Omental fat pad (tissue), 4 donors: ENCODE measurements at places on chromosomes 6 and 20. TPM values are rescaled to one million over a fixed set of nuclear protein-coding genes. Genes with fewer than 3 reads are reported as not detected.

Gene SLC17A9
- total RNA-seq: 10.7 TPM

Gene SLC35D3
- total RNA-seq: not detected

Gene TBPL1
- total RNA-seq: 10.1 TPM

Gene GPR6
- not detected for total RNA-seq

Gene SEL1L2
- total RNA-seq: not detected

Gene DEFB113
- total RNA-seq: not detected

Gene ISM1
- 4.2 TPM for total RNA-seq

Gene RNF39
- total RNA-seq: 0.47 TPM

Gene SLC18B1
- 20.2 TPM for total RNA-seq

Gene SLC35F1
- 12.0 TPM for total RNA-seq

Gene AURKA
- 1.0 TPM for total RNA-seq

Gene ANKRD66
- total RNA-seq: not detected

Gene MOXD1
- total RNA-seq: 1.3 TPM

Gene KCNQ2
- not detected for total RNA-seq

Gene RAB22A
- 21.6 TPM for total RNA-seq

Gene PGC
- total RNA-seq: not detected
